Choroid plexus epithelial cell (primary cell): ENCODE measurements at places on chromosomes 13 and 19.
A peak's percentile ranks its signal among the peaks of the same experiment; 100 is the strongest.

- DNase-seq, result no peak
Measured at GRCh38 chr13:50788551-50789210, 54.8 kb downstream of the DLEU7 start.

DNA sequence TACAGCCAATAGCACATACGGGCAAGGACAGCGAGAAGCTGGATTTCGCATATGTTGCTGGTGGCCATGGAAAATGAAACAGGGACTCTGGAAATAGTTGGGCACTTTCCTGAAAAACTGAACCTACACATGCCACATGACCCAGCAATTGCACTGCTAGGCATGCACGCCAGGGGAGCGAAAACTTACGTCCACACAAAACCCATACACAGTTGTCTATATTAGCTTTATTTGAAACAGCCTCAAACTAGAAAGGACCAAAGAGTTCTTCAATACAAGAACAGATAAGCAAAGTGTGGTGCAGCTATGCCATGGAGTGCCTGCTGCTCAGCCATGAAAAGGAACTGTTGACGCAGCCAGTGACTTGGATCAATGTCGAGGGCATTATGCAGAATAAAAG is 7.3 kb upstream of the SPACA7 start:
- no peak for DNase-seq

GRCh38 chr13:37409756-37410155 is 188.8 kb downstream of the POSTN start:
- DNase-seq, result peak; percentile 24

- DNase-seq, result peak; percentile 54
Measured at GRCh38 chr13:110616103-110617101, 1.1 kb downstream of the NAXD start.

- peak; percentile 95 for DNase-seq
Measured at GRCh38 chr13:39876258-39876657, 220.8 kb downstream of the COG6 start.

DNA sequence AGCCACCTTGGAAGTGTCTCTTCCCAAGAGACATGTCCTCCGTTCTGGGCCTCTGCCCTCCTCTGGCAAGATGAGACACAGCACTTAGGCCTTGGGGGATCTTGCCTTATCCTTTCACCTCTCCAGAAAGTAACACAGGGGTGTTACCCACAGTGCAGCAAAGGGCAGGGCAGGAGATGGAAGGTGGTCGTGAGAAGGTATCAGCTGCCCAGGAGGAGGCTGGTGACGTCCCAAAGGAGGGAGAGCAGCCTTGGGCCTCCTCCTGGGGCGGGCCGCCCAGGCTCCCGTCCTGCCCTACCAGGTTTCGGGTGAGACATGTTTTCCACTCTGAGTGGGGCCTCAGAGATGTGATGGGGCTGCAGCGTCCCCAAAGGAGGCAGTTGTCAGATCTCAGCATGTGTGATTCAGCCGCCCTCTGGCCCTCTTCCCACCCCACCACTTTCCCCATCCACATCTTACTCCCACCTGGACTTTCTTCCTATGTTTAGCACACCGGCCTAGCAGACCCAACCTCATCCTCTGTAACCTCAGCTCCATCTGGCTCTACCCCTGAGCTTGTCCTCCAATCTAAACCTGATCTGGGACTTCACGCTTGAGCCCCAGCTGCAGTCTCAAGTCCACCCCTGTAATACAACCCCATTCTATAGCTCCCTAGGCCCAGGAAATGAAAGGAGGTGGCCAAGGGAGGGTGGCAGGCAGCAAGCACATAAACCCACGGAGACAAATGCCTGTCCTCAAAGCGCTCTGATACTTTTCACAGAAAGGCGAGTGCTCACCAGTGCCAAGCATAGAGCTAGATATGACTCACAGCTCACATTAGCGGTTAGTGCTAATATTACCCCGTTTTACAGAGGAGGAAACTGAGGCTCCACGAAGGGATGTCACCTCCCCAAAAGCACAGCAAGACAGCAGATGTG is 9.3 kb downstream of the POU2F2 start:
- DNase-seq, result no peak

DNA sequence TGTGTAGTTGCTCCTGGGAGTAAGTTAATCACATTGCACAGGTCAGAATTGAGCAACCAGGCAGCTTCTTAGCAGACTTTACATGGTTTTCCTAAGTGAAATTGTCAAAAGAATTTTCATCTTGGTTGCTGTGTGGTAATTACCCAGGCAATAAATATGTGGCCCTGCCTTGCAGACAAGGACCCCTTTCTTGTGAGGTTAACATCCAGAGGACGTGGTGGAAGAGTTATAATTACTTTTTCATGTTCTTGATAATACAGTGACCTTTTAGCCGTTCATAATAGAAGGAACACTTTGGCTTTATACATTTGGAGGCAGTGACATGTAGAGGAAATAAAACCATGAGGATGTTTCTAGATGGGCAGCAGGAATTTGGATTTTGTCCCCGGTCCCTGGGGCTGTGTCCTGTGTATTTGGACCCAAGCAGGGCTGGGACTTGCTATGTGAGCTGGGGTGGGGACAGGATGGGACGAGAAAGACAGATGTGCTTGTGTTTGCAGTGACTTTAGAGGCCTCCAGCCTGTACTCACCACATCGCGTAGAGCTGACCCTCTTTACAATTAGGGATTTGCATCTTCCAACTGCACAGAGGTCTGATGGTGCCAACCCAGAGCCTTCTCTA is 156.2 kb downstream of the STK24 start:
- DNase-seq, result peak; percentile 16

DNA sequence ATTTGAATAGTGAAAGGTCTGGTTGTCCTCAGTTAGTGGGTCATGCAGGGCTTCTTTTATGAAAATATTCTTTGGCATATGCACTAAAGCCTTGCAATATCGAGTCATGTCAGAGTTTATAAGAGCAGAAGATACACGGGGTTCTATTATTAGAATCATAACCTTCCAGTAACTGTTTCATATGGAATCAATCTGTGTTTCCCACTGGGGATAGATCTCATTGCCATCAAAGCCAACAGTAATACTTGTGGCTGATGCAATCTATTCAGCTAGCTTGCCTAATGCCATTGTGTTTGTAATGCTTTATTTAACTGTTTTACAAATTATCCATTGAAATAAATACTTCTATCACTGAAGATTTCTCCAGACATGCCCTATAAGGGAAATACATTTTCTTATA is 746.9 kb upstream of the PCDH9 start:
- DNase-seq, result no peak

- no peak for DNase-seq
Measured at GRCh38 chr13:35483761-35484160, 7.3 kb upstream of the MAB21L1 start.

DNA sequence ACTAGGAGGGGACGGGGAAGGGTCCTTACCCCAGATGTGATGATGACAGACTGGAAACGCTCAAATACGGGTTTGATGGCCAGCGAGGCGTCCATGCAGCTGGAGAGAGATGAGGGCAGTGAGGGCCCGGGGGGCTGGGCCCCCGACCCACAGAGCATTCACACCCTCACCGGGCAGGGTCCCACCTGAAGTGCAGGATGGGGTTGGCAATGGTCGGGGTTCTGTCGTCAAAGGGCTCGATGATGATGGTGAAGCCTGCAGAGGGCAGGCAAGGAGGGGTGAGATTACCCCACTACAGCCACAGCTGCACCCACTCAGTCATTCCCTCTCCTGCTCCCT is 13.0 kb downstream of the ERCC2 start:
- no peak for DNase-seq

DNA sequence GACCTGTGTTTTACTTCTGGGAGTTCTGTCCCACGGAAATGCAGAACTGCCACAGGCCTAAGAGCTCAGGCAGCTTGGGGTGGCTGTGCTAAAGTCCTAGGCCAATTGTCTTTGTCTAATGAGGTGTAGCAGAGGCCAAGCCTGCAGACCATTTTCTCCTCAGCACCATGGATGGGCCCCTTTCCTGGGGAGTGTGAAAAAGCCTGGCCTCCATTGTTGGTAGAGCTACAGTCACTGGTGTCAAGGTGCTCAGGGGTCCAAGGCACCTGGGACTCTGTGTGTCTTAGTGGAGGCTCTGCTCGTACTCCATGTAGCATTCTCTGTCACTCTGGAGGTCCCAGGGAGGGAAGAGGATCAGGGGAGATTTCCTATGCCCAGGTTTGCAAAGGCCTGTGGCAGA is 329.6 kb downstream of the SLITRK5 start:
- DNase-seq, result no peak

DNA sequence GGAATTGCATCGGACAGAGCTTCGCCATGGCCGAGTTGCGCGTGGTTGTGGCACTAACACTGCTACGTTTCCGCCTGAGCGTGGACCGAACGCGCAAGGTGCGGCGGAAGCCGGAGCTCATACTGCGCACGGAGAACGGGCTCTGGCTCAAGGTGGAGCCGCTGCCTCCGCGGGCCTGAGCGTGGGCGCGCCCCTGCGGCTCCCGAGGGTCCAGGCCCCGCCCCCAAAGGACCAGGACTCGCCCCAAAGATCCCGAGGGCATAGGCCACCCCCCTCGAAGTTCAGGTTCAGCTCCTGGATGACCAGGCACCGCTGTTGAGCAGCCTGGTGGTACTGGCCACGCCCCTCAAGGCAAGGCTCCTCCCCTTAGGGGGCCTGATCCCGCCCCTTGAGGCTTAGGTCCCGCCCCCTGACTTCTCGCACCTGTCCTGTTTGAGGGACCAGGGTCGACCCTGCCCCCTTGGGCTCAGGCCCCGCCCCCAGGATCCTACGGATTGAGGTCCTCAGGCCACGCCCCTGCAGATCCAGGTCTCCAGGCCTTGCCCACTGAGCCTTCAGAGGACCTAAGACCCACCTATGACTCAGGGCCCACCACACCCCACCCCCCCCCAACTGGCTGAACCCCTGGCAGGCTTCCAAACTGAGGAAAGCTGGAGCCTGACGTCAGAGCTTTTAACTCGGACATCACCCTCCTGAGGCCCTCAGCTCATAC is 43.1 kb downstream of the CYP4F22 start:
- DNase-seq, result no peak

GRCh38 chr13:51768976-51769375 is 35.0 kb downstream of the DHRS12 start:
- no peak for DNase-seq

- no peak for DNase-seq
Measured at GRCh38 chr19:4984438-4984990, 15.6 kb downstream of the KDM4B start.

GRCh38 chr19:30596813-30597399 is 224.7 kb downstream of the ZNF536 start:
- no peak for DNase-seq

GRCh38 chr13:40692946-40693345 is 26.5 kb upstream of the FOXO1 start:
- DNase-seq, result peak; percentile 39

- DNase-seq, result peak; percentile 94
Measured at GRCh38 chr19:46299004-46299509, 2.2 kb downstream of the HIF3A start.

- DNase-seq, result peak; percentile 84
Measured at GRCh38 chr13:26062853-26063444, 11.1 kb upstream of the SHISA2 start.

DNA sequence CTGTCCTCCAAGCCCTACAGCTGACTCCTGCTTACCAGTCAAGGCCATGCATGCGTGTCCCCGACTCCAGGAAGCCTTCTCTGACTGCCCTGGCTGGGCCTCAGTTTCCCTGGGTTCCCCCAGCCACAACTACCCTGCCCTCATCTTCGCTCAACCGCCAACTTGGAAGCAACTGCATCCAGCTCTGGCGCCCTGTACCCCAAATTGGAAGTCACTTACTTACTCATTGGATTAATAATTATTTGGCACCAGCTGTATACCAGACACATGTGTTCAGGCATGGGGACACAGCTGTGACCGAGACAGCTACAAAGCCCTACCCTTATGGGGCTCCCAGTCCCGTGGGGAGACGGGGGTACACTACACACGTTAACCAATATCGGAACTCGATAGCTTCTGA is 10.9 kb upstream of the SEMA6B start:
- DNase-seq, result no peak

- no peak for DNase-seq
Measured at GRCh38 chr13:84076280-84076679, 194.0 kb upstream of the SLITRK1 start.

GRCh38 chr13:40149611-40150274 is 494.3 kb downstream of the COG6 start:
- peak; percentile 96 for DNase-seq

- DNase-seq, result no peak
Measured at GRCh38 chr19:2253106-2254063, 2.8 kb downstream of the JSRP1 start.

- peak; percentile 40 for DNase-seq
Measured at GRCh38 chr13:50928102-50928501, 18.5 kb downstream of the RNASEH2B start.

DNA sequence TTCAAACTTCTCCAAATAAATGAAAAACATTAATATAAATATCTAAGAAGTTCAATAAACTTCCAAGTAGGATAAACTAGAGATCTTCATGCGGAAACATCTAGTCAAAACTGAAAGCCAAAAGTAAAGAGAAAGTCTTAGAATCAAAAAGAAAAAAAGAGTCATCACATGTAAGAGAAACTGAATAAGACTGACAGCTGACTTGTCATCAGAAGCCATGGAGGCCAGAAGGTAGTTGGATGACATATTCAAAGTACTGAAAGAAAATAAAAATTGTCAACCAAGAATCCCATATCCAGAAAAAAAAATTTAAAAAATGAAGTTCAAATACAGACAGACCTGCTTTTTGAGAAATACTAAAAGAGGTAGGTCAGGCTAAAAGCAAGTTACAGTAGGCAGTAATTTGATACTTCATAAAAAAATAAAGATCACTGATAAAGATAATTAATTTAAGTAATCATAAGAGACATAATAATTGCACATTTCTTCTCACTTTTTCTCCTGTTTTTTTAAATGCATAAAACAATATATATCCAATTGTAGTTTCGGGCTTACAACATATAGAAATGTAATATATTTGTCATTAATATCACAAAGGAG is 327.6 kb upstream of the PCDH9 start:
- peak; percentile 11 for DNase-seq

GRCh38 chr19:19053508-19054314 is 10.1 kb upstream of the SLC25A42 start:
- DNase-seq, result peak; percentile 70

DNA sequence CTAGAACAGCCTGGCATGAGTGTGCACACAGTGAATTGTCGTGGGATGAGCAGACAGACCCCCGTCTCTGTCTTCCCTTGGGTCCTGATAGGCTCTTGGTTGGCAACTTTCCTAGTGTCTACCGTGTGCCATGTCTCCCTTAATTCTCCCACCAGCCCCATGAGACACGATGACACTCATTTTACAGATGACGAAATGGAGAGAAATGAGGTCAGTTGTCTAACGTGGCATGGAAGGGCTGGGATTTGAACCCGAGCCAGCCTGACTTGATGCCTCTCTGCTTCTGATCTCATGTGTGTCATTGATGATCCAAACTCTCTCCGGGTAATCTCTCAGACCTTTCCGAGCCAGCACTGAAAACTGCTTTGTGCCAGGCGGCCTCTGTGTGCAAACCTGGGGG is 8.4 kb upstream of the KLK14 start:
- DNase-seq, result no peak

DNA sequence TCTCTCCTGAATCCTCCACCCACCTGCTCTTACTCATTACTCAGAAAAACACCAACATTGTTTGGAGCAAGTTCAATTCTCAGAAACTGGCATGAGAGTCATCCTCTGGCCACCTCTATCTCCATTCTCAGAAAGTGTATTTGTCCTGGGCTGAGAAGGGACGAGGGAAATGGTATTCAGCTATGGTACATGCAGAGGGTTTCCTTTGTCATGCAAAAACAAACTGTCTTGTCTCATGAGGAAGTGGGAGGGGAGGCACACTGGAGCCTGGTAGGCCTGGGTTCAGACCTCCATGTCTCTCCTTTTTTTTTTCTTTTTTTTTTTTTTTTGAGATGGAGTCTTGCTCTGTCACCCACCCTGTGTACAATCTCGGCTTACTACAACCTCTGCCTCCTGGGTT is 31.9 kb upstream of the LILRA2 start:
- no peak for DNase-seq

GRCh38 chr13:40981361-40981760 is 37.8 kb downstream of the ELF1 start:
- peak; percentile 37 for DNase-seq
